ENCODE measurements at places on chromosomes 11 and 22.

DNA sequence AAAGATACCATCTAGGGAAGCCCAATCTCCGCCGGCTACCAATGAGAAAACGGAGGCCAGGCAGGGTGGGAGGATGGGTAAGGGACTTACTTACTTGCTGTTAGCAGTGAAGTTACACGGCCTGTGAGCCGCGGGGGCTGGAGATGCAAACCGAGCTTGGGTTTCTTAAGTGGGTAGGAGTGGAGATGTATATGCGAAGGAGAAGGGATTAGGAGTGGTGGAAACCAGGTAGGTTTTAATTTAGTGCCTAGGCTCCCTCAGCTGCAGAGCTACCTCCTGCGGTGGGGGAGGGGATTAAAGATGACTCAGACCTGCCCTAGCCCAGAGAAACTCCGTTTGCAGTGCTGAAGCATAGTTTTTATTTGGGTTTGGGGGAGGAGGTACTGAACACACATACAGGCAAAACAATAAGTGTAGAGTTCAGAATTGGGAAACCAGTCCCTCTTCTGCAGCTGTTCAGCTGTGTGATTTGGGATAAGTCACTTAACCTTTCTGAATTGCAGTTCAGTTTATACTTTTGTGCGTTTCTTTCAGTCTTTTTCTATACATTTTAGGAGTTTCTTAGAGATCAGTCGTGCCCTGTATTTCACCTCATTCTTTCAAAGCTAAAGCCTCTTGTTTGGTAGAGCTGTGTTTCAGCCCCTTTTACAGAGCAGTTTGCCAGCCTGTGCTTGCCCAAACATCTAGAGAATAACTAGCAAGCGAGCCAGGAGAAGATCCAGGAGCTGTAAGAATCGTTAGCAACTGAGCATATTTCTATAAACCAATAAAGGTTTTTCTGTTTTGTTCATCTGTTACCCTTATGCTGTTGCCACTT lies 596 bp upstream of the TNRC6B start:
- DNase-seq, result peak; percentile 54

- peak; percentile 23 for DNase-seq
Measured at GRCh38 chr11:44634401-44635281, 69.2 kb downstream of the CD82 start.

- DNase-seq, result peak; percentile 27
Measured at GRCh38 chr22:32204856-32205722, at the start of gene RFPL2. RFPL2 (minus strand) TSS chr22:32205073; CDS start chr22:32202451, 2,622 bp downstream.

DNA sequence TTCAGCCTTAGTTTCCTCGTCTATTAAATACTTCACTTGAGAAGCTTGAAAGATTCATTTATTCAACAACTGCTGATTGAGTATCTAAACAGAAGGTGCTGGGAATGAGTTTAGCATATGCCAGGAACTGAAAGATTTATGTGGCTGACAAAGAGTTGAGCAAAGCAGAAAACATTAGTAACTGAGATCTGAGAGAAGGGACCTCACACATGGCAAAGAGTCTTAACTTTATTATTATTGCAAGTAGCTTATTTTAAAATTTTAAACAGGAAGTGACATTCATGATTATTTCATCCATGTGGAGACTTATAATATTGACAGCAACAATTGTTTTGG lies 133.6 kb downstream of the CASP12 start:
- DNase-seq, result peak; percentile 2

DNA sequence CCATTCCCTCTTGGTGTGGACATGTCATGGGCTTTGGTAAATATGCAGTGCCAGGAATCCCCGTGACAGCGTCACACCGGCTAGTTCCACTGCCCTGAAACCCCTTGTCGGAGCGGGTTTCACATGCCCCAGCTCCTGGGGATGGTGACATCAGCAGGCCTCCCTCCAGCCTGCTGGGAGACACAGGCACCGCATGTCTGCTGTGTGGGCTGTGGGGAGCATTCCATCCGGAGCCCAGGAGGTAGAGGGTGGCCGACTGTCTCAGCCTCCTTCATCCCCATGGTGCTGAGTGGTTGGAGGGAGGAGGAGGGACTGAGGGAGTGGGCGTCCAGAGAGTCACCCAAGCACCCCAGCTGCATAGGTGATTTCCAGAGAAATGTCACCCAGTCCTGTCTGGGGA lies 1161.1 kb downstream of the BRD1 start:
- no peak for DNase-seq

- no peak for DNase-seq
Measured at GRCh38 chr11:64659417-64660144, 63.4 kb downstream of the NRXN2 start.

DNA sequence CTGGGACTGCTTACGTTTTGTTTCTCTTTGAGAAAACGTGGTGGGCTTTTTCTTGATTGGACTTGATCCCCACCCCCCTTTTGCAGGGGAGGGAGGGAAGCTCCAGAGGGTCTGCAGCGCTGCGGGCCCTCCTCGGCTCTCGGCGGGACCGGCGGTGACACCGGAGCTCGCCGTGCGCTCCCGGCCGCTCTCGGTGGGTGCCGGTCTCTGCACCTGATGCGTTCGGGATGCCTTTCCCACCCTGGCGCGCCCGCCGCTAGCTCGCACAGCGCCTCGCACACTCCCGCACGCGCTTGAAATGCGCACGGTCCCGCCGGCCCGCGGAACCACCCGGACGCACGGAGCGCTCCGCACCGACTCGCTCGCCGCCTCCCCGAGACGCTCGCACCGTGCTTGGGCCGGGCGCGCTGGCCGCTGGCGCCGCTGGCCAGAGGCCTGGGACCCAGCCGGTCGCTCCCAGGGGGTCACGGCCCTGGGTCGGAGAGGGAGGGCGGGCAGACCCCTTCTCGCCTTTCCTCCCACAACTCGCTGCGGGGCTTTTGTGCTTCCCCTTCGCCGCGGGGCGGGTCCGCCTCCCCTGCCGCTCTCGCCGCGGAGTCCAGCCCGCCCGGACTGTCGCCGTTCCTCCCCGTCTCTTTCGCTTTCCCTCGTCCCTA lies 1.0 kb downstream of the ZBTB16 start:
- DNase-seq, result peak; percentile 28

DNA sequence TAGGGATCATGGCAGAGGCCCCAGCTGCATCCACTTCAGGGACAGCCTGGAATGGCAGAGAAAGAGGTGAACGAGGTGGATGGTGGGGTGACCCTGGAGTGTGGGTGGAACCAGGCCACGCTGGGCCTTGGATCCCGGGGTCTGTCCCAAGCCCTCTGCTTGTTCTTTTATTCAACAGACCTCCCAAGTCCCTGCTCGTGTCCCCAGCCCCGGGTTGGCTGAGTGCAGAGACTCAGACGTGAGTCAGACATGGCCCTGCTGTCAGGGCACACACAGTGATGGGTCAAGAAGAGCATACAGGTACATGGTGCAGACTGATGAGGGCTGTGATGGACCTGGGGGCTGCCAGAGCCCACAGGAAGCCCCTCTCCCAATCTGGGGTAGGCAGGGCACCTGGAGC lies 6.6 kb downstream of the ARHGAP8 start:
- no peak for DNase-seq

- DNase-seq, result no peak
Measured at GRCh38 chr11:134449051-134449450, 37.0 kb upstream of the B3GAT1 start.

- no peak for DNase-seq
Measured at GRCh38 chr11:115284773-115285172, 219.4 kb downstream of the CADM1 start.

- no peak for DNase-seq
Measured at GRCh38 chr11:128098781-128099180, 488.6 kb downstream of the ETS1 start.

GRCh38 chr11:132471466-132471865 lies 1060.8 kb downstream of the OPCML start:
- no peak for DNase-seq

- no peak for DNase-seq
Measured at GRCh38 chr22:27151407-27151806, 494.0 kb downstream of the MIAT start.

GRCh38 chr11:66080055-66080817 lies 10.2 kb downstream of the PACS1 start:
- DNase-seq, result peak; percentile 77

GRCh38 chr11:113695207-113695606 lies 10.9 kb downstream of the TMPRSS5 start:
- DNase-seq, result no peak

DNA sequence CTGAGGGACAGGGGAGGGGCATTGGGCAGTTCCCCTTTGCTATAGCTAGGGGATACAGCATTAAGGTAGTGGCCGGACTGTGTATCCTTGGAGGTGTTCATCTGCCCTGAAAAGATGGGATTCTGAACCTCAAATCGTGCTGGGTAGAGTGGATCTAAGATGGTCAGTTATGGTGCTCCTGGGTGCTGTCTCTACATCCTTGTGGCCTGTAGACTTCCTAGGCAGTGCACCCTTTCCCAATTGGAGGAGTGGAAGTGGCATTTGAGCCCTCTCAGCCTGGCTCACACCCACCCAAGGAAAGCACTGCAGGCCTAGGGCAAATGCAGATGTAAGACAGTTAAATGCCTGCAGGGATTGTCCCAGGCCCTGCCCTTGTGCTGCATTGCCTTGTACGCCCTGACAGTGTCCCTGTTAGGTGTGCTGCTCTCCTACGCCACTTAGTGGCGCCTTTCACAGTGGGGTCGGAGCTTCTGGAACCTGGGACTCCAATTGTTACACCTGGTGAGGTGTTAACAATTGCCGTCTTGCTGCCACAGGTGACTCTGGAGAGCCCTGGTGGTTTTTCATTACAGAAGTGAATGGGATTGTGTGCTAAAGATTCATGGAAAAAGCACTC lies 35.0 kb downstream of the PPFIBP2 start:
- no peak for DNase-seq

DNA sequence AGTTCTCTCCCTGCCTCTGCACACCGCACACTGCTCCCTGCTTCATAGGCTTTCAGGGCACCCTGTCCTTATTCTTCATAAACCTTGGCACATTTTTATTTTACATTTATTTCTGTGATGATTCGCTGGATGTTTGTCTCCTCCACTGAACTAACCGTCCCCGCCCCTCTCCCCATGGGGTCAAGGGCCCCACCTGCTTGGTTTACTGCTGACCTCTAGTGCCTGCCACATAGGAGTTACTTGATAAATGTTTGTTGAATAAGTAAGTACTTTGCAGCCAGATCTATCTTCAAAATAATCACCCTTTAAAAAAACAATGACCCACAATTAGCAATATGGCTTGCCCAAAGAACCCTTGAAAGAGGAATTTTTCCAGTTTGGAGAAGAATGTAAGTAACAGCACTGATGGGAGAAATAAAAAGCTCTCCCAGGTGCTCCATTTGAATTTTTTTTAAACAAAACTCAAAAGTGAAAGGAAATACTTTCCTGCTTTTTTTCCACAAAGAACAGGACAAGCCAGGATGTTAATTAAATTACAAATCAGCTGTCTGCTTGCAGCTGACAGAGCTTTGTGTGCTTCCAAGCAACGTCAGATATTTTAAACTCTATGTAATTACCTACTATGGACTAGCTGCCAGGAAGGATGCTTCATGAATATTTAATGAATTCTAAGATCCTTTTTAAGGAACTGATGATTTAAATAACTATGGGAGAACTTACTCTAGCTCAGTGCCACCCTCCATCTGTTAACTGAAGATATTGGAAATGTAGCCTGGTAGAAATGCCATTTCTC lies 1083.6 kb downstream of the DLG2 start:
- DNase-seq, result no peak

- DNase-seq, result no peak
Measured at GRCh38 chr11:76279646-76280045, 73.3 kb upstream of the WNT11 start.

GRCh38 chr11:36702330-36703054 lies 104.5 kb upstream of the RAG2 start:
- DNase-seq, result peak; percentile 72

- no peak for DNase-seq
Measured at GRCh38 chr22:29266564-29267461, 968 bp downstream of the RHBDD3 start.

GRCh38 chr11:46370253-46370652 lies 11.2 kb upstream of the MDK start:
- DNase-seq, result no peak

- peak; percentile 48 for DNase-seq
Measured at GRCh38 chr22:26547426-26547825, 35.2 kb upstream of the TFIP11 start.

DNA sequence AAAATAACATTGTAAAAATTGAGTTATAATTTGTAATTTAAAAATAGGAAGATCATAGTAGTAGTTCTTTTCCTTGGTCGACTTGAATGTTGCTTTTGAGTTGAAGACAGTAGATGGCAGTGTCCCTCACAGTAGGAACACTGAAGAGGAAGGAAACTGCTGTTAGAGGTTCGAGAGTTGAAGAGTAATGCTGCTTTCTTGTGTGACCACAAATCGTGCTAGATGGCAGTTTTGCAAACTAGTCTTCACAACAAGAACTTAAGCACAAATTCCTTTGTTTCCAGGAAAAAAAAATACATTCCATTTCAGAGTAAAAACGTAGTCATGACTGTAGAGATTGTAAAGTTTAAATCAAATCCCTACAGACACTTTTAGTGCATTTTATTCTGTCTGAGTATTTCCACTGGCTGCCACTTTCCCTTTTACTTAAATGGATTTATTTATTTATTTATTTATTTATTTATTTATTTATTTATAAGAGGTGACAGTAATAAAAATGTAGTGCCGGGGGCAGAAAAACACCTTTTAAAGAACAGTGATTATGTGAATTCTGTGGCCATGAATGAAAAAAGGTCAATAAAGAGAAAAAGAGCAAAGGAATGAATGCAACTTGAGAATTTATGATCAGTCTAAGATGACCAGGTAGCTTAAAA lies 54.6 kb downstream of the SPECC1L start:
- DNase-seq, result peak; percentile 95

- no peak for DNase-seq
Measured at GRCh38 chr11:110131386-110132123, 38.4 kb downstream of the ZC3H12C start.

GRCh38 chr11:79686703-79687419 lies 246.0 kb upstream of the TENM4 start:
- no peak for DNase-seq

DNA sequence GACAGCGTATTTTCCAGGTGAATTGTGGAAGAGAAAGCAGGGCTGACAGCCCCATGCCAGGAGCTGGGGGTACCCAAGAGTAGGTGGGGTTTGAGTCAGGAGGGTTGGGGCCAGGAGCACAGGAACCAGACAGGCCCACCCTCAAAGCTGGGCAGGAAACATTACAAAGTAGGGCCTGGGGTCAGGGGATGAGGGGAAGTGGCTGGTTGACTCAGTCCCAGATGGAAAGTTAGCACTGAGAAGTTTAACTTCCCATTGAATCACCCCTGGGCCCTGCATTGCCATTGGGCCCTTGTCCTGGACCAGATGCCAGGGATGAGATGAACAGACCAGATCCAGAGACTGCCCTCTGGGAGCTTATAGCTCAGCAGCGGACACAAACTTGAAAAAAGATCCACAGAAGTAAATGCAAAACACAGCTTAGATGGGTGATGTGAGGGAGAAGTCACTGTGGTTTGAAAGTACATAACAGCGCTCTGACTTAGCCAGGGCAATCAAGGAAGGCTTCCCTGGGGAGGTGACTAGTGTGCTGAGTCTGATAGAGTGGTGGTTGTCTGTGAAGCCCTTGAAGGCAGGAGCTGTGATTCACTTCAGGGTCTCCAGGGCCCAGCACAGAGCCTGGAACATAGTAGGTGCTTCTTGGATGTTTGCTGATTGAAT lies 2.2 kb downstream of the MAFF start:
- peak; percentile 50 for DNase-seq

- peak; percentile 32 for DNase-seq
Measured at GRCh38 chr11:11583801-11584529, 37.8 kb downstream of the GALNT18 start.

Measured in common myeloid progenitor, CD34-positive (primary cell).